Right hindlimb (tissue), 1 donor: ENCODE measurements at places on chromosomes 12 and 14.

DNA sequence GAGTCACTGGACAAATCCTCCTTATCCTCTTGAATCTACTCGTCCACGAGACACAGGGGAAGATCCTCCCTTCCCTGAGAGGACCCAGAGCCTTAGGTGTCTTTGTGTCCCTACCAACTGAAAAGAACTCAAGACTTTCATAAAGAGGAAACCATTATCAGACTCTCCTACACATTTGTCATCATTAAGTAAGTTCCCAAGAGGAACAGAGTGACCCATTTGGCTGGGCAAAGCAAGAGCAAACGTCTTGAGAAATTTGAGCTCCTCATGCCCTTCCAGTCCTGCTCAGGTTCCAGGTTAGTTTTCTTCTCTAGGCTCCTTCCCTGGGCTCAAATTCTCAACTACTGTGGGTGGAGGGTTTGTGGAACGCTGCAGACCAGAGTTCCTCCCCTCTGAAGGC, 5.7 kb downstream of the MLF2 start:
- DNase-seq, result no peak

- peak; percentile 67 for DNase-seq
These were observed 621.2 kb upstream of the FBXO33 start for GRCh38 chr14:40053416-40053815.

DNA sequence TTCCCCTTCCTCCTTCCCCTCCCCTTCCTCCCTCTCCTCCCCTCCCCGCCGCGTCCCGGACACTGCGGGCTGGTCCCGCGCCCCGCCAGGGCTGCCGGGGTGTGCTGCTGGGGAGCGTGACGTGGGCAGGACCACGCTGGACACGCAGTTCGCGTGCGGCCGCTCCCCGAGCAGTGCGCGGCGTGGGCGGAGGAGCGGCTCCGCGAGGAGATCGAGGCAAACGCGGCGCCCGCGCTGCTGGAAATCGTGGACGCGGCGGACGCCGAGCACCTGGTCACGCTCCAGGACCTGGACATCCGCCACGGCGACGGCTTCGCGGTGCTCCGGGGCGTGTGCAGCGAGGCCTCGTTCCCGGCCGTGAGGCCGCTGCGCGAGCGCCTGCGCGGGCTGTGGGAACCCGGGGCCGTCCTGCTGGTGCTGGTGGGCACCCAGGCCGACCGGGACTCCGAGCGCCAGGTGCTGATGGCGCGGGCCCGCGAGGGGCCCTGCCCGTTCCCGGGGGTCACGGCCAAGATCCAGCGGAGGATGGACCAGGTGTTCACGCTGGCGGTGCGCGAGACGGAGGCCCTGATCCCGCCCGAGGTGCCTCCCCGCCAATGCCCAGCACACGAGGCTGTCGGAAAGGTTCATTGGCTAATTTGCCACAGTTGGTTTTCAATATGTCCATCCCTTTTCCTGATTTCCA, 84.3 kb downstream of the TNFAIP2 start:
- no peak for DNase-seq

DNA sequence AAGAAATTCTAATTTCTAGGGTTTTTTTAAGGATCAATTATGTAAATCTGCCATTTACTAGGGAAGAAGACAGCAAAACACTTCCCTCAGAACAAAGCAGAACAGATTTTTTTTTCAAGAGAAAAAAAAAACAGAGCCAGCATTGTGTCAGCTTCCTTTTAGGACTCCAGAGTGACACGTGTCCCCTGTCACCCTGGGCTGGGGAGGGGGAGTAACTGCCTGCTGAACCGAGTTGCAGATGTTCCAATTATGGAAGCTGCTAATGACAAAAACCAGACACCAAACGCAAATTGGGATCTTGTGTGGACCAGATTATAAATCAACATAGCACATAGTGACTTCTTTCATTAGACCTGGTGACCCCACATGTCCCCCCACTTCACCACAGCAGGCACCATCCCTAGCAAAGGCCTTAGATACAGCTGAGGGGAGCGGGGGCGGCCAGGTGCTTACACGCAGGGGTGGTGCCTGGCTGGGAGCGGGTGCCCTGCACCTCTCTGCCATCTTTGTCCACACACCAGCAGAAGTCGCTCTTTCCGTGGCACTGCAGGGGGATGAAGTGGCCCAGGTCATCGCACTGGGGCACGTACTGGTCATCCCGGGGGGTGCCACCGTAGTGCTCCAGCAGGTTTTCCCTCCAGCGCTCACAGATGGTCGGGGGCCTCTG, 25.4 kb downstream of the RTRAF start:
- DNase-seq, result no peak

GRCh38 chr14:100077441-100077840, 12.2 kb downstream of the EVL start:
- DNase-seq, result no peak

GRCh38 chr12:93447555-93448290, 6.0 kb upstream of the UBE2N start:
- DNase-seq, result no peak

DNA sequence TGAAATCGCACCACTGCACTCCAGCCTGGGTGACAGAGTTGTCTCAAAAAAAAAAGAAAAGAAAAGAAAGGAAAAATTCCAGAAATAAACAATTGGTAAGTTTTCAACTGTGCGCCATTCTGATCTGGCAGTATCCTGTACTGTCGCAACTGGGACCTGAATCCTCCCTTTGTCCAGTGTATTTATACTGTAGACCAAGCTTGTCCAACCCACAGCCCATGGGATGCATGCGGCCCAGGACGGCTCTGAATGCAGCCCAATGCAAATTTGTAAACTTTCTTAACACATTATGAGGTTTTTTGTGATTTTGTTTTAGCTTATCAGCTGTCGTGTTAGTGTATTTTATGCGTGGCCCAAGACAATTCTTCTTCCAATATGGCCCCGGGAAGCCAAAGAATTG, 84.7 kb downstream of the TMCC3 start:
- DNase-seq, result no peak
